CD4-positive, alpha-beta T cell treated with Interleukin-10 for 1 hour (primary cell): ENCODE measurements at places on chromosomes 11 and 22.

DNA sequence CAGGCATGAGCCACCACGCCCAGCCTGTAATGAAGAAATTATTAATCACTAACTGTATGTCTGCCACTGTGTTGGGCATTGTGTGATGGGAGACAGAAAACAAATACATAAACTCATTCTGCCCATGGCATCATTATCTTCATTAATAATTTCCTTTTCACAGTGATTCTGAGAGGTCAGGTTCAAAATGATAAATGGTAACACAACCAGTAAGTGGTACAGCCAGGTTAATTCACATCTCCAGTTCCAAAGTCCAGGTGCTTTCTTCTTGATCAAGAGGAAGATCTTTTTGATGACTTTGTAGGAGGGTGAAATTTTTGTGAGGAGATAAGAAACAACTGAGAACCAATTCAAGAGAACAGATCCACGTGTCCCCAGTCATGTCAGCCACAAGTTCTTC lies 66.7 kb downstream of the PISD start:
- no peak for DNase-seq

GRCh38 chr11:22161489-22161888 lies 31.4 kb upstream of the ANO5 start:
- DNase-seq = no peak

DNA sequence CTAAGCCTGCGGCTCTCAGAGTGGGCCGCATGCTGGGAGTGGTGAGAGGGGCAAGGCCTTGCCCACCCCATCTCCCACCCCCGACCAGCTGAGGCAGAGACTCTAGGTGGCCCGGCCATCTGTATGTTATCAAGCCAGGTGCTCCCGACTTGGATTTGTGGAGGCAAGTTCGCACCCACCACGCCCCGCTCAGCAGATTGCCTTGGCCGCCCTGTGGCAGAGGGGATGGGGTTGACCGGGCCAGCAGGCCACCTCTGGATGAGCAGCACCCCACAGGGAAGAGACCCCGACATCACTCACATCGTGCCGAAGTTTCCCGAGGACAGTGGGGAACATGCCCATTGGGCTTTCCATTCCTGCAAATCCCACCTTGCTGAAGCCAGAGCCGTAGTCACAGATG lies 40.8 kb downstream of the DHCR7 start:
- no peak for DNase-seq

DNA sequence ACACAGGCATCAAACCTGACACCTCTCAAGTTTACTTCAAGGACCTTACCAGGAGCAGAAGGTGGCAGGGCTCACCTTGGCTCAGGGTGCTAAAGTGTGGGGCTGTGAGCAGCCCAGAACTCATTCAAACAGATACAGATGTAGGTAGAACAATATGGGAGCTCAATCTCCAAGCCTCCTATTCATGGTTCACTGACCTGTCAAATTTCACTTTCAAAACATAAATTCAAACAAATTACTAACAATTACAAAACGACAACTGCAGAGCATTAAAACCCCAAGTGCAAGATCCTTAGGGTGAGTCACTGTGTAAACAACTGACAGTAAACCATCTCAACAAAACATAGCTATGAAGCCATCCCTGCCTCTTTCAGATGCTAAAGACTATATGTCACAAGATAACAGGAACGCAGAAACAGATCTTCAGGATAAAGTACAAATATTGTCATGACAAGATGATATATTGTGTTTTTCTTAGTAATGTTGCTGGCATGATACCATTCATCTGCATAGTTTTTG lies 303.5 kb upstream of the ANO3 start:
- no peak for DNase-seq

- DNase-seq = no peak
Measured at GRCh38 chr11:121383716-121384115, 68.4 kb upstream of the SORL1 start.

GRCh38 chr11:3229673-3230630 lies 2.3 kb downstream of the MRGPRE start:
- DNase-seq = no peak

DNA sequence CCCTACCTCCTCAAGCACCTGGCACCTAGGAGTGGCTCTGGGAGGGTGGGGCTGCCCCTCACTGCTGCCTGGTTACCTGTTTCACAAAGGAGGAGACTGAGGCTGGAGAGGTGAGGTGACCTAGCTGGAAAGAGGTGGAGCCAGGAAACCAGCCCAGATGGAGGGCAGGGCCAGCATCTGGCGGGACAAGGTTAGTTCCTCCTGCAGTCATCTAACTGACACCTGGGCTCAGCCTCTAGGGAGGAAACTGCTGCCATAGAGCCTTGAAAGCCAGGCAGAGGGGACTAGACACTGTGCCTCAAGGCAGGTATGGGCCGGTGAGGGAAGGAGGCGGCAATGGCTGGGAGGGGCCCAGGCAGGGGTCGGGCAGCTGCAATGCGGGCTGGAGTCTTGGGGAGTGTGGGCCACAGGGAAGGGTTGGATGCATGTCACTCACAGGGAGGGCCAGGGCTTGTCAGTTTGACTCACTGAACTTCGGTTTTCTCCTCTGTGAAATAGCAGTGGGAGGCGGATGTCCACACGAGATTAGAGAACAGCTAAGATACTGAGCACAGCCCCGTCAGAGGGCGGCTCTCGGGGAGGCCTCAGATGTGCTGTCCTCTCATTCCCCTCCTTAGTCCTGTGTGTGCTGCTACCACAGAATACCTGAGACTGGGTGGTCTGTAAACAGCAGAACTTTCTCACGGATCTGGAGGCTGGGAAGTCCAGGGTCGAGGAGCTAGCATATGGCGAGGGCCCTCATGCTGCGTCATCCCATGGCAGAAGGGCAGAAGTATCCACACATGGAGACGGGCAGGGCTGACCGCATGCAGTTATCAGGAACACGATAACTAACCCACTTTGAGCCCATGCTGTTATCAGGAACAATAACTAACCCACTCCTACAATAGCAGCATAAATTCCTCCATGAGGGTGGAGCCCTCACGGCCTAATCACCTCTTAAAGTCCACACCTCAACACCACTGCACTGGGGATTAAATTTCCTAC lies 16.1 kb downstream of the MGAT3 start:
- no peak for DNase-seq

DNA sequence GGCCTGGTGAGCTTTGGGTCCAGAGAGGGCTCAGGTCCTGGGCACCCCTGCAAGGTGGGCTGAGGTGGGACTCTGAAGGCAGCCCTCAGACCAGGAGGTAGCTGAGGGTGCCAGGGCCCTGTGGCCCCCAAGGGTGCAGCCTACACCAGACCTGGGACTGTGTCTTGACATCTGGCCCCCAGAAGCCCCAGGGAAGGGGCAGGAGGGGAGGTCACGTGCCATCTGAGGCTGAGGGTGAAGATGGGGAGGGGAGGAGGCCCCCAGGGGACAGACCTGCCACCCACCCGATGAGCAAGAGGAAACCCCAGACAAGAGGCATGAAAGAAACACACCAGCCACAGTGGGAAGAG lies 520.2 kb downstream of the BRD1 start:
- no peak for DNase-seq

DNA sequence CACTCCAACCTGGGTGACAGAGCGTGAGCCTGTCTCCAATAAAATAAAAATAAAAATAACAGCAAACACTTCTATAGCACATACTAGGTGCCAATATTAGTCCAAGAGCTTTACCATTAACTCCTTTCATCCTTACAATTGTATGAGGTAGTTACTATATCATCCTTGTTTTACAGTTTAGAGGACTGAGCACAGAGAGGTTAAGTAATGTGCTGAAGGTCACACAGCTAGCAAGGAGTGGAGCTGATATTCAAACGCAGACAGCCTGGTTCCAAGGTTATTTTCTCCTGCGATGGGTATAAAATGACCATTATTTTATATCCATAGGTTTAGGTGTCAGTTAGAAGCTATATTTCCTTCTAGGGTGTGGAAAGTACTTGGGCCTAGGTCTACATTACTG lies 80.7 kb upstream of the LMO1 start:
- no peak for DNase-seq

- no peak for DNase-seq
Measured at GRCh38 chr11:33373636-33374035, 116.5 kb downstream of the HIPK3 start.

- DNase-seq = peak; percentile 92
Measured at GRCh38 chr22:42615092-42615859, 593 bp upstream of the POLDIP3 start.

GRCh38 chr11:65317025-65317786 lies 2.5 kb downstream of the CDC42EP2 start:
- DNase-seq = no peak

DNA sequence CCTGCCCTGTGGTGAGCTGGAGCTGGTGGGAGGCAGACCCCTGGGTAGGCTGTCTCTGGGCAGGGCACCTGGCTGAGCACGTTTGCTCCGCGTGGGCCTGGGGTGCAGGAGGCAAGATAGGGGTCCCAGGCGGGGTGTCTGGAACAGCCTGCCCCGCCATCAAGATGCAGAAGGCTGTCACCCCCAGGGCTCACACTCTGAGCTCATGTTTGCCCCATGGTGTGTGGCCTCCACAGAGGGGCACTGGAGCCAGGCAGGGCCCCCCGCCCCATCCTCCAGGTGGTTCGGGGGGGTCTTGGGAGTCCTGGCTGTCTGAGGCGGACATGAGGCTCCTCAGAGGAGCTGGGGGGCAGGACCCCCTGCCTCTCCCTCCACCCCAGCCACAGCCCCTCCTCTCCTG lies 28.9 kb upstream of the CARS1 start:
- DNase-seq = no peak

- DNase-seq = no peak
Measured at GRCh38 chr11:69483691-69484426, 2.4 kb downstream of the LINC01488 start.

DNA sequence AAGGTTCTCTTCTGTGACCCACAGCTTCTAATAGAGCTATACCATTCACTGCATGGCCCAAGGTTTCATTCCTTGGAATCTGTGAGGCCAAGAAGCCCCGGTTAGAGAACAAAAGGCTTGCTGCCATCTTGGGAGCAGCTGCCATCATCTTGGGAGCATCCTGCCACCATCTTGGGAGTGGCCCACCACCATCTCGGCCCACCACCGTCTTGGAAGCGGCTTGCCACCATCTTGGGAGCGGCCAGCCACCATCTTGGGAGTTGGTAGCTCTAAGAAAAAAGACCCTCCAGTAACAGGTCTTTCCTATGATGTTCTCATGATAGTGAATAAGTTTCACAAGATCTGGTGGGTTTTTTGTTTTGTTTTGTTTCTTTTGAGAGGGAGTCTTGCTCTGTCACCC lies 703.9 kb upstream of the ANO3 start:
- DNase-seq = no peak

GRCh38 chr11:13030857-13031256 lies 21.7 kb downstream of the RASSF10 start:
- DNase-seq = no peak

DNA sequence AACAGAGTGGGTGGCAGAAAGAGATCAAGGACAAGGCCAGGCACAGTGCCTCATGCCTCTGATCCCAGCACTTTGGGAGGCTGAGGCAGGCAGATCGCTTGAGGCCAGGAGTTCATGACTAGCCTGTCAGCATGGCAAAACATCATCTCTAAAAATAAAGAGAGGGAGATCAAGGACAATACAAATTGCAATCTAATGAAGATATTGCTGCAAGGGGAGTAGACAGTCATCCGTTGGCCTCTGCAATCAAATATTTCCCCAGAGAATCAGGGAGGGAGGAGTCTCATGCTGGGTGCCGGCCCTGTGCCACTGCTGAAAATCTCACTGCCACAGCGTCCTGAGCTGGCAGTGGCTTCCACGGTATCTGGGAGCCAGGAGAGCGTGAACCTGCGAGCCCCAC lies 19.4 kb upstream of the IL17RA start:
- no peak for DNase-seq

DNA sequence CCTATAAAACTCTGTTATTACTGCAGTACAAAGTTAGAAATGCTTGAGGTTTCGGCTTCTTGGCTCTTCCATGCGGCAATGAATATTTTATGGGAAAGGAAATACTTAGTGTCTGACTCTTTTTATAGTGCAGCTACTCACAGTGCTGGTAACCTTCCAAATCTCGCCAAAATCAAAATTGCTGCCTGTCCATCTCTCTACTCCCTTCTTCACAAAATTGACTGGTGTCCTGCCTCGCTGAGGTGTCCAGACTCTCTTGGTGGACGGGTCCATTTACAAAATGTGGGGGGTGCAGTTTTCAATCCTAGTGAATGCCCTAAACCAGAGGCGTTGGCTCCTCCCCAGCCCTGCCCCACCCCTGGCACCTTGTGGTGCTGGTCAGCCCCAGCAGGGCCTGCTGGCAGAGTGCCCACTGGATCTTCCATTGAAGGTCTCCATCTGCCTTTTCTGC lies 73.5 kb downstream of the ZBTB16 start:
- no peak for DNase-seq

DNA sequence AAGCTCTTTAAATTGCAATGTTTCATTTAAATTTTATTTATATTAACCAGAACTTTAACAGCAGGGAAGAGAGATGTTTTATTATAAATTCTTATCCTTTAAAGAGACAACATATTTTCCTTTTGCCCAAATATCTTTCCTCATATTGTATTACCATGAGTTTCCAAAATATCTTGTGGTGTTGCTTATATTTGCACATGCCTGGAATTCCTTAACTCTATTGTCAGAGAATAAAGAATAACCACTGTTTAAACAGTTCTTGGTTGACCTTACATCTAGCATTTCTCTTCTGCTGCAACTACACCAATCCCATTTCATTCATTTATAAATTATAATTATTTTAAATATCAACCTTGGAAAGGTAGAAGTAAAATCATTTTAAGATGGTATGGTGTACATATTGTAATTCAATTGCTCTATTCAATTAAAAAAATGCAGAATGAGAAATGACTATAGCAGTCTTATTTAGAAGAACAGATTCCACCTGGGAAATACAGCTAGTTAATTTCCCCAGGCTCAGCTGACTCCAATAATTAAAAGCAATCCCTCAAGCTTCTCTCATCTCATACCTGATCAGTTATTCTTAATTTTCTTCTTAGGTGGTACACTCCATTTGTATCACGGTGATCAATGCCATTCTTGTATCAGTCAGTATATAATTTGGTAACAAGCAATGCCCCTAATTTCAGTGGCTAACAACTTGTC lies 923.3 kb downstream of the KCNA4 start:
- DNase-seq = no peak

GRCh38 chr22:28406246-28406645 lies 273.4 kb downstream of the TTC28 start:
- no peak for DNase-seq

GRCh38 chr11:130151196-130151595 lies 8.4 kb upstream of the ST14 start:
- DNase-seq = no peak

DNA sequence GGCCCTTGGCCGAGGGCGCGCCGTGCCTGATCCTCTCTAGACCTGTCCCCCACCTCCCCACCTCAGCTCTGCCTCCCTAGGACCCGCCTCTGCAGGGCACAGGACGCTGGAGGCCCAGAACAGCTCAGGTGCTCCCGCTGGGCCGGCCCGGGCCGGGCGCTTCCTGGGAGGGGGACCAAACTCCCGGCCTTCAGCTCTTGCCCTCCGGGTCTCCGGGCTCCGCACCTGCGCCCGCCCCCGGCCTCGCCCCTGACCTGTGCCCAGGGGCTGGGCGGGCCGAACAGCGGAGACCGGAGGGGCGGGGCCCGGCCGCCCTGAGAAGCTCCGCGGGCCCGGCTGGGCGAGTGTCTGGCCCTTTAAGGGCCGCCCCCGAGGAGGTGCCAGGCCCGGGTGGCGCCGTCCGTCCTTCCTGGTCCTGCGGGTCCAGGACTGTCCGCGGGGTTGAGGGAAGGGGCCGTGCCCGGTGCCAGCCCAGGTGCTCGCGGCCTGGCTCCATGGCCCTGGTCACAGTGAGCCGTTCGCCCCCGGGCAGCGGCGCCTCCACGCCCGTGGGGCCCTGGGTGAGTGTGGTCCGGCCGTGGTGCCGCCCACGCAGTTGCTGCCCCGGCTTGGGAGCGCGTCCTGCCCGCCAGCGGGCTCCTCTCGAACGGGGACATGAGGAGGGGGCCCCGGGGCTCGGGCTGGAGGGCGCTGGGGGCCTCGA lies at the start of gene SSH3:
TSS of gene SSH3 (plus strand) at position 399 of the 703 bp plus-strand sequence. CDS start at position 495, 96 bp downstream.
- peak; percentile 41 for DNase-seq
